ENCODE measurements at places on chromosomes 1 and 21.

DNA sequence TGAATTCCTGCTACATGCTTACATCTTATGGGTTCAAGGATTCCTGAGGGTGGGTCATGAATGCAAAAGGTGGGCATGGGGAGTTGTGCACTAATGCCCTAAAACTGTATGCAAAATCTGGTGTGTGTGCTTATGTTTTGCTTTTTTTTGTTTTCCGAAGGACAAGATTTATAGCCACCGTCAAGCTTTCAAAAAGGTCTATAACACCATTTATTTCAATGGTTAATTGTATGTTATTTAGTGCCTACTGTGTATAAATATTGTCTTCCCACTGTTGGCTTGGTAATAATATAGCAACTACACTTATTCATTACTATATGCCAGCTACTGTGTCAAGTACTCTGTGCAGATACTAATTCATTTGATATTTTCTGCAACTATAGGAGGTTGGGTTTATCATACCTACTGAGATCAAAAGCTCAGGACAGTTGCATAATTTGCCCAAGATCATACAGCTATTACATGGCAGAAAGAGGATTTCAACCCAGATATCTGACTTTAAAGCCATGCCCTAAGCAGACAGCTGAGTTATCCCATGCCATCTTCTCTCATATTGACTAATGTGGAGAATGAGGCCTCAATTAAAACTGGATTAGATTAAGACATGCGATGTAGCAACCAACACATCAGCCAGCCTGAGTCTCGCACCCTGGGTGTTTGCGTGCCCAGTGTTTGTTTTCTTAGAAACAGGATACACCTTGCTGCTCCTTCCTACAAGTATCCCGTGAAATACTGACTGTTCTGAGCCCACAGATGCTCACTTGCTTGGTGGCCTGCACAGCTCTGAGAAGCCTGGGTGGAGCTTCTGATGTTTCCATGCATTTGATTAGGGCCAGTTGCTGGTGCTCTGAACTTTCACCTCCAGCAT is 34.6 kb downstream of the GADD45A start:
- DNase-seq, result no peak

- DNase-seq, result peak; percentile 47
These were observed 1.3 kb upstream of the SYT6 start for GRCh38 chr1:114154963-114155322.

DNA sequence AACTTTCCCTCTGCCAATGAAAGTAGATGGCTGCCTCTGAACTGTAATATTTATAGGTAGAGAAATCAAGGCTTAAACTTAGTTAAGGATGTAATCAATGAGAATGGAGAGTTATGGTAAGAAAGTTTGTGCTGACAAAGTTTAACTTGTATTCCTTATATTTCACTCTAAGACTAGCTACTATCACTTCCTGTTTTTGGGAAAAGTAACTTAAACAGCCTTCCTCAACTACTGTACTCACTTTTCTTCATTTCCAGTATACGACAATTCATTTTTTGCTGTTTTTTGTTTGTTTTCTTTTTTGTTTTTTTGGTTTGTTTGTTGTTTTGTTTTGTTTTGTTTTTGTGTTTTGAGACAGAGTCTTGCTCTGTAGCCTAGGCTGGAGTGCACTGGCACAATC is 3.7 kb downstream of the RGS18 start:
- DNase-seq, result no peak

DNA sequence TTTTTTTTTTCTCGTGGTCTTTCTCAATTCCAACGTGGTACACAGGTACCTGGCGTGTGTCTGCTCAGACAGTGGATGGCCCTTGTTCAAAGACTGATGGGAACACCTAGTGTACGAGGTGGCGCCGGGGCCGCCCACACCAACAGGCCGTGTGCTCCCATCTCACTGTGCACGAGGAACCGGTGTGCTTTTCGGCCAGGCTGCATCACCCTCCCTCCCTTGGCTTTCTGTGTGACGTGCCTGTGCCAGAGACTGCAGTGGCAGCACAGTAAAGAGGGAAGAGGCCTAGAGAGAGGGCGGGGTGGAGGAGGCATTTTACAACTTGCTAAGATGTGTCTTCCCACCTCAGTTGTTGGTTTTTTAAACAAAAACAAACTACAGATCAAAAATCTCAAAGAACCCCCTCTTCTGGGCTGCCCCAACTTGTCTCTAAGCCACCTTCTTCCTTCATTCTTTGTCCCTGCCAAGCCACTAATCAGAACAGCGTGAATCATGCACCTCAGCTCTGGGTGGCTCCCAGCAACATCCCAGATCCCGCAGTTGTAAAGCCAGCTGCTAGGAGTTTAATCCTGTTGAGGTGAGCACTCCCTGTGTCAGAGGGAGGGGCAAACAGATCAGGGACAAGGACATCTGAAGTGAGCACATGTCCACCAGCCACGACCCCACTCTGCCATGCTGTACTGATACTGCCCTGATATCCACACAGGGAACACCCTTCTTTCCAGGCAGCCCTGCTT is 20.7 kb downstream of the IRF2BP2 start:
- no peak for DNase-seq

DNA sequence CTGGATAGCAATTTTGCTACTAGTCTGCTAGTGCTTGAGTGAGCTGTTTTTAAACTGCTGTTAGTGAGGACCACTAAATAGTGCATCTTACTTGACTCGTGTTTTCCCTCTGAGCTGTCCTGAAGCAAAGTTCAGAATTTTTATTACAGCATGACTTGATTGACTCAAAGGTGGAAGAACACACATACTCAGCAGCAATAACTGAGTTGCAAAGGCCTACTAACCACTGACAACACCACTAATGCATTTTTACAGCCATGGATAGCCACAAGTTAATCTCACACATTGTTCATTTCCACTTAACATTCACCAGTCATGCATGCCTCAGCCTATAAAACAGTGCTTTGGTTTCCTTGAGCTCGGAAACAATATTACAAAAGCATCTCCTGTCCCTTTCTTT is 148.7 kb downstream of the RUNX1 start:
- no peak for DNase-seq

DNA sequence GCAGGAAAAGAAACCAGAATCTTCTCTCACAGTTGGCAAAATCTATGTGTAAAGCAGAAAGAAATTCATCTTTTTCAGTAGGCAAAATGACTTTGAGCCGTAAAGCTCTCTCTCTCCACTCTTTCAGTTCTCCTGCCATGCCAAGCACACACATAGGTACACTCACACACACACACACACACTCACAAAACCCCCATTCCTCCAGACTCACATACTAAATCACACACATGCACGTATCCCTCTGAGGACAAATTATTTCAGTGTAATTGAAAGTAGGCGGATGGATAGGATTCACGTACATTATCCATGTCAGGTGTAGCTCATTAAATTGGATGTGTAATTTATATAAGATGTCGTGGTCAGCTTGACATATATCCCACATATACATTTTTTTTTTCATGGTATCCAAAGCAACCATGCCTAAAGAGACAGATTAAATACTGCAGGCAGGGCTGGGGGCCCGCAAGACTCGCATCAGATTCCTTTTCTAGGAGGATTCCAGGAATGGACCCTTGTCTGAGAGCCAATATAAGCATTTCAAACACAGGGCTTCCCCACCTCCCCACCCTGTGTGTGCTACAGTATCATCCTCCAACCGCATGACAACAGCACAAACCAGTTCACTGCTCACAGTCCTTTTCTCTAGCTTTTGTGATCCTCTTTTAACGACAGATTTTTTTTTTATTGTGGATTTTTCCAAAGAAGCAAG is 320.9 kb downstream of the PCP4 start:
- no peak for DNase-seq

DNA sequence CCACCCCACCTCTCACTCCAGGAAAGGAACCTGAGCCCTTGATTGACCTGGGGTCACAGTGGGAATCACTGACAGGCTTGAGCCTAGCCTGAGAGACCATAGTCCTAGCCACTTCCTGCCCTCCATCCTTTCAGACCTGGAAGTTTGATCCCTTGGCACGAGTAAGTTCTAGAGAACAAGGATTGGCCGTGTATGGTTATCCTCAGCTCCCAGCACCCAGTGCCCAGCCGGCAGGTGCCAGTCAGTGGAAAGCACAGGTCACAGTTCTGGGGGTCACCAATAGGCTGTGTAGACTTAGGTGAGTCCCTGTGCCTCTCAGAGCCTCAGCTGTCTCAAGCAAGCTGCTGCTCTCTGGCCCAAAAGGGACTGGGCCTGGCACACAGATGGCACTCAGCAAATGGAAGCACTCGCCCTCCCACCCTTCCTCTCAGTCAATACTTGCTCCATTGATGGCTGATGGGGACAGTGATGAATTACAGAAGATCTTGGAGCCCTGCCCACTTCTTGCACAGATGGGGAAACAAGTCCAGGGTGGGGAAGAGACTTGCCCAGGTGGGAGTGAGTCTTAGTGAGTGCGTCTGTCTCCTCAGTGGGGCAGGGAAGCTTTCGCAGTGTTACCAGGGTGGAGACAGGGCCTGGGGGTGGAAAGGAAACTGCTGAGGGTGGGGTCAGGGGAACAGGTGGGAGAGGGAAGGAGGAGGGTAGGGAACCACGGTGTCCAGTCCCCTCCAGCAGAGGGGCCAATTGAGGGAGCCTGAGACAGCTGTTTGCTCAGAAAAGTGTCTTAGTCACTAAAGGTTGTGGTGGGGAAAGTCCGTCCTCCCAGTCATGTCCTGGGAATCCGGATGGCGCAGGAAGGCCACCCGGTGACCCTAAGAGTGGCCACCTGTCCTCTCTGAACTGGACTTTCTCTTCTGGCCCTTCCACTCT is 2.6 kb upstream of the KCNQ4 start:
- DNase-seq, result no peak

DNA sequence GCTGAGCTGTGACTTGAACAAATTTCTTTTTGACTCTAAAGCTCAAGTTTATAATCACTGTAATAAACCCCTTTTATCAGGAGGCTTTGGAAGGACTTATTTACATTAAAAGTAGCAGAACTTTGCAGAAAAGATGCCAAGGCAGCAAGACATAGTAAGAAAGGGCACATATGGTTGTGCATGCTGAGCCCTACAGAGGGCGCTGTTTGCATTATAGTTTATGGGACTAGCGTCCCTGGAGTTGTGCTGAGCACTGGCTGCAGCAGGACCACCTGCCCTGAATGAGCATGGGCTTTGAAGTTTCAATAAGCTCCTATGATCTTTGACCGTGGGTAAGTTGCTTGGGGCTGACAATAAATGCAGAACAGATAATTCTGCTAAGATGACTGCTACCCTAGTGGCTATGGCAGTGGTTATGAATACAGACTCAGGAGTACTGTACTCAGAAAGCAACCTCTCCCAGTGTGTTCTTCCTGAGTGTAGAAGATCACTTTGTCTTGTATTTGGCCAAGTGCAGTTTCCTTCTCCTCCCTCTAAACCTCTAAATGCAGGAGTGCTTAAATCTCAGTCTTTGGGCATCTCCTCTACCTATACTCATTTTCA is 45.4 kb upstream of the USP1 start:
- DNase-seq, result peak; percentile 37

DNA sequence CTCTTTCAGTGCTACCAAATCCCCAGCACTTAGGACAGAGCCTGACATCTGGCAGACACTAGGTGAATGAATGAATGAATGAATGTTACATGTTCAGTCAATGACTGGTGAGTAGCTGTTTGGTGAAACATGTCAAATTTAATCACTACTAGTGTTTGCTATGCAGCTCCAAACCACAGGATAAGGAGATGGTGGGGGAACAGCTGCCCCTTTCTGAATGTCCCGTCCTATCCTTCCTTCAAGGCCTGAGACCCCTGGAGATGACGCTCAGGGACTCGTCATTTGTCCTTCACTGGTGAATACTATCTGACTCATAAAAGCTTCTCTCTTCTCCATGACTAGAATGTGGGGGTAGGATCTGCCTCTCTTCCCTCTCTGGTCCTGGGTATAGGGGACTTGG is 175.4 kb downstream of the HIVEP3 start:
- no peak for DNase-seq

DNA sequence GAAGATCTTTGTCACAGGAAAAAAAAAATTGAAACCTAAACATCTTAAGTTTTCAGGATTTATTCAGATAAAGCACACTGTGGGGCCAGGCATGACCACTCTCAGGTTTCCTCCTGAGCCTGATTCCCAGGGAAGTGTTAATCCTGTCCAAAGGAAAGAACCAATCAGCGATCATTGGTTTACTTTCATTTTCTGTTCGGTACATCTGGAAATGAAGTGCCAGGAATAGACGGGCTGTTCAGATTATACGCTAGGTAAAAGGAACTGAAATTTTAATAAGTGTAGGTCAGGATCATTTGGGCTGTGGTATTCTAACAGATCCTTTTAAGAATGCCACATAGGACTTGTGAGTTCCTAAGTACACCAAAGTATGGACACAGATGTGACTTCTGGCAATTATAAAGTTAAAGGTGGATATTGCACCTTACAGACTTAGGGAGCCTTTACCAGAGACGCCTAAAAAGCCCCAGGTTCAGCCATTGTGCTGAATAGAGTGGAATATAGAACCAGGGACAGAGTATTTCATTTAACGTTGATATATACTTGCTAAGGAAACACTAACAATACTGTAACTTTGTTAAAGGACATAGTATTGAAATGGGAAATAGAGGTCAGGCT is 9.3 kb upstream of the CACYBP start:
- DNase-seq, result no peak

DNA sequence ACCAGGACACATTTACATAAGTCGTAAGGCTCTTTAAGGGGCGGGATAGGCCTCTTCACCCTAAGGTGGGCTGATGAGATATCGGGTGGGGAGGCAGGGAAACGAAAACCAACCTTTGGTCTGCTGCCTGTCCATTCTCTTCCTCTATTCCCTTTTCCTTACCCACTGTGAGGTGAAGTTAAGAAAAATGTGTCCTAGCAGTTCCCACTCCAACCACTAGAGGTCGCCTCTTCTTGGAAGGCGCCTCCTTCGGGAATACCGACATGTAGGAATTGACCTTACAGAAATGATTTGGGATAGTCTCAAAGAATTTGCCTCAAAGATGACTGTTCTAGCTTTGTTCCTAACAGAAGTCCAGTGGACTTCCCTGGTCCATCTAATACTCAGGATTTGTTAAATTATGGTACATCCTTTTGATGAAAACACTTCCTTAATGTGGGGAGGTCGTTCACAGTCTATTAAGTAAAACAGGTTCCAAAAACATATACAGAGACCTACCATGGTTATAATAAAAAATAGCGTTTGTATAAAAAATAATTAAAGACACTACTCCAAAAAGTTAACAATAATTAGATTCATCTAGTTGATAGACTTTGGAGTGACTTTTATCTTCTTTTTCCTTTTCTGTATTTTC is 14.1 kb downstream of the AZIN2 start:
- peak; percentile 67 for DNase-seq

DNA sequence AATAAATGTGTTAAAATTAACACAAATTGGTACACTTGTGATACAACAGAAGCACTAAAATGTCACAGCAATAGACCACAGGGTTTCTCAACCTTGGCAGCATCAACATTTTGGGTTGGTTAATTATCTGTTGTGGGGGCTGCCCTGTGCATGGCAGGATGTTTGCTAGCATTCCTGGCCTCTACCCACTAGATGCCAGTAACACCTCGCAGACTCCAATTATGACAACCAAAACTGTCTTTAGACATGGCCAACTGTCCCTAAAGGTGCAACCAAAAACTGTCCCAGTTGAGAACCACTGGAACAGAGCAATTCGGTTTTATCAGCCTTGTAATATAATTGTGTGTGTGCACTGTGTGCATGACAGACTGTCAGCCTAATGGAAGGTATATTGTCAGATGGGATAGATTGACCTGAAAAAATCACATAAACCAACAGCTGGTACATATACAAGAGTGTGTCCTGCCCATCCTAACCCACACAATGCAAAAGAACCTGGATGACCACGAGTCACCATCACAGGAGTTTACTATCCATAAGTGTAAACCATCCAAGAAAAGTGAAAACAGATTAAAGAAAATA is 13.5 kb upstream of the ERG start:
- DNase-seq, result no peak

- no peak for DNase-seq
These were observed 133.8 kb downstream of the GLIS1 start for GRCh38 chr1:53605181-53605580.
